ENCODE measurements at places on chromosomes 11 and 22. TPM values are rescaled to one million over a fixed set of nuclear protein-coding genes. Genes with fewer than 3 reads are reported as not detected.

DNA sequence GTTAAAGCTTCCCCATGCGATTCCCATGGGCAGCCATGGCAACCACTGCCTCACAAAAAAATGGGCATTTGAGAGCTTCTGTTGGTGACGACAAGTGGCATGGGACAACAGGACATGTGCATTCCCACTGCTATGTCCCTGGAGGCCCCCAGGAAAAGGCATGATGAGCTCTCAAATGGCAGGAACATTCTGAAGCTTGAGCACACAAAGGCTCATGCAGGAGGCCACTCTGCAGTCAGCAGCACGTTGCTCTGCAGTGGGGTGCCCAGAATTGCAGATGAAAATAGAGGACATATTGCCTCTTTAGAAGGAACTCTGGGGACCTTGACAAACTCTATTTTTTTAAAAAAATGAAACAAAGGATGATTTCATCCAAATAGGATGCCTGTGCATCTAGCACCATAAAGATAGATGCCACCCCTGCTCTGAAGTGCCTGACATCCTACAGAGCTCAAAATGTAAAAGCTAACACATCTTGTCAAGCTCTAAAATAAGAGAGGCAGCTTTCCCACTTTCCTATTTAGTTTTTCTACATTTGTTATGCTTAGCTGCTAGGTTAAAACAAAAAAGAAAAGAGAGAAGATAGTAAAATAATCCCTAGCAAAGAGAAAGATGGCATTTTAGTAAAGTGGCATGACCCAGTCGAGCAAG, 277.6 kb upstream of the ZC3H12C start:
- no peak for DNase-seq

GRCh38 chr22:44893731-44894080, 116.1 kb downstream of the PHF21B start:
- DNase-seq: no peak

DNA sequence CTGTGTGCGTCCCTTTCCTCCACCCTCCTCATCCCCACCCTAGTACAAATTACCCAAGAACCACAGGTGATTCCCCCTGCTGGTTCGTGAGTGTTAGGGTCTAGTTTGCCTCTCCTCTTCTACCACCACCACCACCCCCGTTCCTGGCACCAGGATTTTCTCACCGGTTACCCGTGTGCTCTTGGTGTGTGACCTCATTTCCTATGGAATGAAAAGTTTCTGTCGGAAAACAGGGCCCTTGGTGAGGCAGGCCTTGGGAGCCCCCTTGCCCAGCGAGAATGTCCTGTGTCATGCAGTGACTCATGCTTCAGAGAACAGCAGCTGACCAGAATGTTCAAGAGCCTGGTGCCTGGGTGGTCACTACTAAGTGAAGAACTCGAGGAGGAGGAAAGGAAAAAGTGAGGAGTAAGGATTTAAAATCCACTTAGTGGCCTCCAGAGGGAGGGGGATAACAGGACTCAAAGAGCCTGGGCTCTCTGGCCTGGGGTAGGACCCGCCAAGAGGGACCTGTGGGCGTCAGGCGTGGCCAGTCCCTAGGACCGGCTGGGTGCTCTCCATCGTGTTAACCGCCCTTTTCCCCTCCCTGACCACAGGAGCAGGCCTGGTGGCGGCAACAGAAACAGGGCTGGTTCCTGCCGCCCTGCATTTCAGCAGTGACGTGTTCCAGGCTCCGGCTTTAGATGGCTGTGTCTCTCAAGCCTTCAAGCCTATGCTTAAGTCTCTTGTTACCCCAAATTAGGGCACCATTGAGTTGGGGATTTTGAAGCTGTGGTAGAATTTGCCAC, 30.2 kb downstream of the C22orf31 start:
- peak; percentile 74 for DNase-seq

DNA sequence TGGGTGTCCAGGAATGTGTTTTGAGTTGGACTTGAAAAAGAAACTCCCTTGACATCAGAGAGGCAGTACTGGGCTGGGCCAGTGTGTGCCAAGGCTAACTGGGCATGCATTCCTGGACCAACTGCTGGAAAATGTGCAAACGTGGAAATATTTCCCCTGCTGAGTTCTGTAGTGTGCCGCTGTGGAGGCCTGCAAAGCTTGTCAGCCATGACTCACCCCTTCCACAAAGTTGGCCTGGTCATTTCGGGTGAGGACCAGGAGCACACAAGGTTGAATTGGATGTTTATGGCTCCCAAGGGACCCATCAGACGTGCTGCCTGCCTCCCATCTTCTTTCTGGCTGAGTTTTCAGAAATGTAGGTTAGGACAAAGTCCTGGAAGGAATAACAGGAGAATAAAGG, 513.1 kb downstream of the MIAT start:
- DNase-seq: no peak

DNA sequence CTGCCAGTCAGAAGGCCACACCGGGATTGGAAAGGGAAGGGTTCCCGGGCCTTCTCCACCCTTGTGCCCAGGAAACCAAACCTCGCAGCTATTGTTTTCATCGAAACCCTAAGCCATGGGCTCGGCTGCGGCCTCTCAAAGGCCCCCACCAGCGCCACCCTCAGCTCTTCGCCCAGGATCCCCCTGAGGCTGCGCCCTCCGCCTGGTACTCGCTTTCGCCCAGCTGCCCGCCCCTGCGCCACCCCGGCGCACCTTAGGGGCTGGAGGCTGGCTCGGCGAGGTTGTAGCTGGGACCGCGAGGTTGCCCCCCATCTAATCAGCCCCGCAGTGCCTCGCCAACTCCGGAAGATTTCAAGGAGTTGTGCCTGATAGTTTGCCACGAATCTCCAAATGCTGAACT, 49.0 kb downstream of the FZD4 start:
- DNase-seq: no peak

DNA sequence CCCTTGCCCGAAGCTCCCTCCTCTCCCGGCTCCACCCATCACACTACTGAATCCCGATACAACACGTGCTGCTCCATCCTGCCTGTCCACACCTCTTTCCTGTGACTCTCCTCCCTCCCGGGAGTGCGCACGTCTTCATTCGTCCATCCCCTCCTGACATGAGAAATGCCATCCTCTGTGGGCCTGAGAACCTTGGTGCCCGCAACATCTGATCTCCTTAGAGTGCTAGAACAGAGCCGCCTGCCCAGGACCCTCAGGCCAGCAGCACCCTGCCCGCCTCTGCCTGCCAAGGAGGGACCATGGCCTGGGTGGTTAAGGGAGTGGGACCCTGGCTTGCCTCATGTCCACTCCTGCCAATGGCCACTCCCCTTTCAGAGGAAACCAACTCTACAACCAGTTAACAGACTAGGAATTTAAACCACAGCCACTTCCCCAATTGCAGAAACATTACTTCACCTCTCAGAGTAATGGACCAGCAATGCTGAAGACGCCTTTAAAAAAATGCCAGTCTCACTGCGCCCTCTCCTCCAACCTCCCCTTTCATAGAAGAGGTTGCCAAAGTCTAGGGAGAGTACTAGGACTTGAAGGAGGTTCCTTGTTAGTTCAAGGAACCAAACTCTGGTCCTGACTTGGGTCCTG, 466.3 kb downstream of the OPCML start:
- DNase-seq: no peak

- DNase-seq: no peak
Observed at GRCh38 chr22:23566705-23567475, 13.2 kb downstream of the IGLL1 start.

DNA sequence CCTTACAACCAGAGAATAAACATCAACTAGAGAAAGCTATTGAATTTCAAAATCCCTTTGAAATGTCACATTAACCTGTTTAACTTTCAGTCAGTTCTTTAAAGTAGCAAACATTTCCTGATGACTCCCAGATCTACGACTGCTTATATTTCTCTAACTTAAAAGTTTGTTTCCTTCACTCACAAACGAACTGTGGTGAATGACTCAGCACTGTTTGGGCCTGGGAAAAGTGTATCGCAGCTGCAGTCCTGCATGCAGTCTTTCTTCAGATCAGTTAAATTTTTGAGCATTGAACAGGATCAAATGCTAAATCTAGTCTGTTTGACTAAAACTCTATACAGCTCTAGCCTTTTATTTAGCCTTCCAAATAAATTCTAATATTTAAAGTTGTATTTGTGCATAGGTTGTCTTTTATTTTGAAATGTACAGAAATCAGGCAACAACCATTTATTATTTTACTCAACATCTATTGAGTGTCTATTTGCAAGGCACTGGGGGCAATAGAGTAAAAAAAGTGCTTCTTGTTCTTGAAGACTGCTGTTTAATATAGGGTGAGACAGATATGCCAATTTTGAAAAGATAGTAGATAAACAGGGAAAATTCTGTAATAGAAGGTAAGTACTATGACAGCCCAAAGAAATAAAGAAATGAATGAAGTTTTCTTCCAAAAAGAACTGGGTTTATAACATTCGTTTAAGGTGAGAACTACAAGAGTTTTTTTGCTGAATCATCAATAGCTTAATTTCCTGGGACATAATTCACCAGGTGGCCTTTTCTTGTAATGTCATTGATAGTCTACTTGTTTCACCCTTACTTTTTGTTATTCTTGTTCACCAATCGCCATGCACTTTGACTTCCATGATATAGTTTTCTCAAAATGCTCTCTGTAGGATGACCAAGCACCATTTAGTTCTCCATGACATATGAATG, 235.4 kb downstream of the METTL15 start:
- peak; percentile 59 for DNase-seq

The LRRC10B gene
- not detected for polyA plus RNA-seq

The SAA4 gene
- polyA plus RNA-seq: not detected

The OR8D4 gene
- not detected for polyA plus RNA-seq

Data from BJ (cell line).